ENCODE measurements at places on chromosomes 4 and X.

DNA sequence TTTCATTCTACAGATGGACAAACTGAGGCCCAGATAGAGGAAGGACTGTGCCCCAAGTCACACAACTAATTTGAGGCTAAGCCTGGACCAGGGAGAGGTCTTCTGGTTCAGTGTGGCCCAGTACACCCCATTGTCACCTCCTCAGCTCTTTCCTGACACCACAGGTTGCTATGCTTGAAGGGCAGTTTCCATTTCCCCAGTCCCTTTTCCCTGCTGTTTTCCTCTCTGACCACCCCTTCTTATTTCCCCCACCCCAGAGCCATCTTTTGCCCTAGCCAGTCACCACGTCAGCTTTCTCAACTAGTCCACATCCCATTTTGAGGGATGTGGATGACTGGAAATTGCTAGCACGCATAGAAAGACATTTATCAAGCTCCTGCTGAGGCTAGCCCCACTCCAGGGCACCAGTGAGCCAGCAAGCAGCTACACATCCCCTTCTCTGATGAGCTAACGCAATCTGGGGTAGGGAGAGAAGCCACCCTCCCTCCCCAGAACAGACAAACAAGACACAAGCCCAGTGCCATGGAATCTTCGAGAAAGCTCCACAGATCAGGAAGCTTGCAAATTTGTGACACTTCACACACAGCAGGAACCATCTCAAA, 1.3 kb downstream of the GABRE start:
- H3K36me3 ChIP-seq: peaks cover 23% of the 10 kb centered on the region
- DNase-seq: peak; percentile 39
- H3K27me3 ChIP-seq: no peaks in the 10 kb centered on the region
- peaks cover 35% of the 10 kb centered on the region for H3K4me1 ChIP-seq
- H3K27ac ChIP-seq: peak overlapping the region; percentile 73

GRCh38 chr4:54929459-54929858, 195.9 kb downstream of the KDR start:
- H3K4me3 ChIP-seq: no peak overlapping the region
- H3K36me3 ChIP-seq: no peaks in the 10 kb centered on the region
- H3K27me3 ChIP-seq: no peaks in the 10 kb centered on the region
- peaks cover 15% of the 10 kb centered on the region for H3K4me1 ChIP-seq
- no peak overlapping the region for H3K27ac ChIP-seq
- no peak for DNase-seq

- no peak overlapping the region for H3K4me3 ChIP-seq
- H3K36me3 ChIP-seq: no peaks in the 10 kb centered on the region
- peaks cover 7% of the 10 kb centered on the region for H3K4me1 ChIP-seq
- H3K27me3 ChIP-seq: peaks cover 18% of the 10 kb centered on the region
Observed at GRCh38 chrX:22800360-22800759, 199.4 kb upstream of the DDX53 start.

DNA sequence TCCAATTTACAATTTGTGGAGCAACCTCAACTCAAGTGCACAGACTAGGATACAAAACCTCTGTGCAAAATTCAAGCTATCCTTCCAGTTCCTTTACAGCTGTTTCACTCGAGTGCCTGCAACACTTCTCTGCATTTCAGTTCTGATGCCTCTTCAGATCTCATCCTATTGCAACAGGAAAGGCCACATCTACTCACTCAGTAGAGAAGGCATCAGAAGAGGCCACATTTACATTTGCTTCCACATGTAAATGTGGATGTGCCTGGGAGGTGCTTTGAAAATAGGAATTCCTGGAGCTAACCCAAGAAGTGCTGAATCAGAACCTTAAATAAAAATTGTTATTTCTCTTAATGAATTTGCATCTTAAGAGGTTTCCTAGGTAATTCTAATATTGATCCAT, 45.8 kb upstream of the SERTM2 start:
- no peaks in the 10 kb centered on the region for H3K4me1 ChIP-seq
- DNase-seq: no peak
- peaks cover 45% of the 10 kb centered on the region for H3K27me3 ChIP-seq
- no peak overlapping the region for H3K27ac ChIP-seq

GRCh38 chr4:119659576-119659975, 31.0 kb upstream of the PDE5A start:
- H3K27ac ChIP-seq: no peak overlapping the region
- DNase-seq: no peak
- H3K4me3 ChIP-seq: no peak overlapping the region

DNA sequence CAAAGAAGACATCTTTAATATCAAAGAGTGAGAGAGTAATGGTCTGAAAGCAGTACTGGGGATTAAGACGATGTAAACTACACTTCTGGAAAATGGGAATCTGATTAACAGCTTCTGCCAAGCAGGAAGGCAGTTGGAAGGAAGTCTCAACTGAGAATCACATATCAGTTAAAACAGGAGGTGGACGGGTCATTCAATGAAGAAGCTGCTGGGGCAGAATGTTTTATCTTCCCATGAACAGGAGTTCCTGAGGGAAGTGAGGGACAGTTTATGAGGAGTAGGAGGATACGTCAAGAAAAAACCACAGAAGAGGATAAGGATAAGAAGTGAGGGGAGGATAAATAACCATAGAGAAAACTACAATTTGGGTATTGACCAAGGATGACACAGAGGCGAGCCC, 38.7 kb upstream of the MAGEA10 start:
- DNase-seq: no peak
- H3K27ac ChIP-seq: no peak overlapping the region
- no peak overlapping the region for H3K4me3 ChIP-seq

GRCh38 chr4:52358883-52359321, 300.2 kb downstream of the USP46 start:
- no peaks in the 10 kb centered on the region for H3K36me3 ChIP-seq
- no peak for DNase-seq
- no peak overlapping the region for H3K27ac ChIP-seq

- no peak overlapping the region for H3K4me3 ChIP-seq
- DNase-seq: no peak
- H3K27me3 ChIP-seq: no peaks in the 10 kb centered on the region
- H3K36me3 ChIP-seq: no peaks in the 10 kb centered on the region
Observed at GRCh38 chr4:159420162-159421057, 317.5 kb downstream of the RAPGEF2 start.

DNA sequence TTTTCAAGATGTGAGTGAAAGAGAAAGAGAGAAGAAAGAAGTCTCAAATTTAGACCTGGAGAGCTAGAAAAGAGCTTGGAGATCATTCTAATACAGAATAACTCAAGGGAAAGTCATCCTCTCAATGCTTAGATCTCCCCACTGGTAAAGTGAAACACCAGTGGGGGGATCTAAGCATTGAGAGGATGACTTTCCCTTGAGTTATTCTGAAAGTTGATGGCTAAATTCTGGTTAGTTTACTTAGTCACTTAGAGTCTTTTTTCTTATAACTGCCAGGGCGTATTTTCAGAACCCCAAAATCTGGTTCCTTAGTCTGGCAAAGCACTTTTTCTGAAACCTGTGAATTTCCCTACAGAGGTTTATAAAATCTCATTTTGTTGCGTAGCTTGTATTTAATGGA, 198.6 kb downstream of the ARHGAP24 start:
- no peaks in the 10 kb centered on the region for H3K36me3 ChIP-seq
- H3K27ac ChIP-seq: no peak overlapping the region
- no peak overlapping the region for H3K4me3 ChIP-seq
- H3K27me3 ChIP-seq: no peaks in the 10 kb centered on the region
- no peaks in the 10 kb centered on the region for H3K4me1 ChIP-seq

DNA sequence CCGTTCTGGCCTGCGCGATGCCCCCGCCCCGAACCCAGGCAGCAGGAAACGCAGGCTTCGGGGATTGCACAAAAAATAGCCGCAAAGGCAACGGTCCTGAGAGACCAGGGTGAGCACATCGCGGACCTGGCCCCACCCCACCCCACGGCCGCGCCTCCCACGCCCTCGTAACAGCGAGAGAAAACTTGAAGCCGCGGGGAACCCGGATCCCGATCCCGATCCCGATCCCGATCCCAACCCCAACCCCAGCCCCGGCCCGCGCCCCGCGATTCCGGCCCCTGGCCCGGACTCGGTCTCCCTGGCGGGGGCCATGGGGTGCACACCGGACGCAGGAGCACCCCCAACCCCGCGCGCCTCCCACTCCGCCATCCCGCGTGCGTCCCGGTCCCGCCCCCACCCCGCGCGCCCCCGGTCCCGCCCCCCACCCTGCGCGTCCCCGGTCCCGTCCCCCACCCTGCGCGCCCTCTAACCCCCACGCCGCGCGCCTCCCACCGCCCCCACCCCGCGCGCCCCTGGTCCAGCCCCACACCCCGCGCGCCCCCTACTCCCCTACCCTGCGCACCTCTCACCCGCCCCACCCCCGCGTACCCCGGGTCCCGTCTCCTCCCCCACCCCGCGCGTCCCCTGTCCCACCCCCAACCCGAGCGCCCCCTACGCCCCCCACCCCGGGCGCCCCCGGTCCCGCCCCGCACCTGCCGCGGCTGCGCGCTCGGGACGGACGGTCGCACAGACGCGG, 29.0 kb downstream of the NOP14 start:
- H3K4me1 ChIP-seq: peaks cover 32% of the 10 kb centered on the region
- H3K36me3 ChIP-seq: peaks cover 53% of the 10 kb centered on the region
- peak overlapping the region; percentile 84 for H3K27ac ChIP-seq

GRCh38 chr4:48343551-48343950, 2.2 kb downstream of the SLAIN2 start:
- H3K27me3 ChIP-seq: no peaks in the 10 kb centered on the region
- DNase-seq: no peak
- peak overlapping the region; percentile 97 for H3K27ac ChIP-seq

- DNase-seq: no peak
- no peaks in the 10 kb centered on the region for H3K27me3 ChIP-seq
- no peak overlapping the region for H3K4me3 ChIP-seq
- no peaks in the 10 kb centered on the region for H3K36me3 ChIP-seq
- peaks cover 18% of the 10 kb centered on the region for H3K4me1 ChIP-seq
- no peak overlapping the region for H3K27ac ChIP-seq
Observed at GRCh38 chr4:40516651-40517050, 113.0 kb downstream of the RBM47 start.

DNA sequence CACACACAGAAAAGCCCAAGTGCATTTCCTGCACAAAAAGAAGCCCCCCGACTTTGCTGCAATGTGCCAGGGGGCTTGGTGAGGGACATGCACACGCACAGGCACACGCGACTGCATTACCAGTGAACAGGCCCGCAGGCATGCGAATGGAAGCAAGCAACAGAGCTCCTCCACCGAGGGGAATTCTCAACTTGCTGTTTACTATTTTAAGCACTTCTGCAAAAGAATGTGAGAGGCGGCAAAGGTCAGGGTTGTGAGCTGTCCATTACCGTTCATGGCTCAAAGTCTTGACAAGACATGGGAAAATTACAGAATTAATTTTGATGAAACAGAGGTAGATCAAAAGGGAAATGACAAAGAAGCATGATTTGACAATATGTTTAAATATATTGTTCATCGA, 342.5 kb upstream of the NOCT start:
- DNase-seq: no peak
- H3K27ac ChIP-seq: no peak overlapping the region
- H3K36me3 ChIP-seq: no peaks in the 10 kb centered on the region
- H3K4me3 ChIP-seq: no peak overlapping the region
- no peaks in the 10 kb centered on the region for H3K4me1 ChIP-seq
- H3K27me3 ChIP-seq: peaks cover 9% of the 10 kb centered on the region

DNA sequence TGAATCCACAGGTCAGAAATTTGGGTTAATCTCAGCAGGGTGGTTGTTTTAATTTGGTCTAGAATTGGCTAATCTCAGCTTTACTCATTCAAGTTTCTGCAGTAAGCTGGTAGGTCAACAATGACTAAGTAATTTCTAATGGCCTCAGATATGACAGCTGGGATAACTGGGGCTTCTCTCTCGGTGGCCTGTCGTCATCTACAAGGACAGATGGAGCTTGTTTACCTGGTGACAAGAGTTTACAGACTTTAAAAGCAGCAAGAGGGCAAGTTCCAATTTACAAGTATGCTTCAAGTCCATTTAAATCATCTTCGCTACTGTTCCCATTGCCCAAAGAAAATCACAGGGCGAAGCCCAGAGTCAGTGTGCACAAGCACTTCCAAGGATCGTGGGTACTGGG, 453.9 kb downstream of the PDHA2 start:
- H3K27me3 ChIP-seq: no peaks in the 10 kb centered on the region
- H3K4me1 ChIP-seq: no peaks in the 10 kb centered on the region
- DNase-seq: peak; percentile 5
- H3K36me3 ChIP-seq: no peaks in the 10 kb centered on the region
- H3K27ac ChIP-seq: no peak overlapping the region

DNA sequence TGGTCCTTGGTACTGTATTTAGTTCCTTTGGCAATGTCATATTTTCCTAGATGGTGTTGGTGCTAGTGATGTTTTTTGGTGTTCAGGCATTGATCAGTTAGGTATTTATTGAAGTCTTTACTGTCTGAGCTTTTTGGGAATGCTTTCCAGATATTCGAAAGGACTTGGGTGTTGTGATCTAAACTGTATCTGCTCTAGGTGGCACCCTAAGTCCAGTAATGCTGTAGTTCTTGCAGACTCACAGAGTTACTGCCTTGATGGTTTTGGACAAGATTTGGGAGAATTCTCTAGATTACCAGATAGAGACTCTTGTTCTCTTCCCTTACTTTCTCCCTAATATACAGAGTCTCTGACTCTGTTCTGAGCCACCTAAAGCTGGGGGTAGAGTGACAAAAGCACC, 513.6 kb upstream of the PITX2 start:
- no peak overlapping the region for H3K4me3 ChIP-seq
- peak; percentile 37 for DNase-seq
- no peaks in the 10 kb centered on the region for H3K4me1 ChIP-seq
- H3K27ac ChIP-seq: no peak overlapping the region

DNA sequence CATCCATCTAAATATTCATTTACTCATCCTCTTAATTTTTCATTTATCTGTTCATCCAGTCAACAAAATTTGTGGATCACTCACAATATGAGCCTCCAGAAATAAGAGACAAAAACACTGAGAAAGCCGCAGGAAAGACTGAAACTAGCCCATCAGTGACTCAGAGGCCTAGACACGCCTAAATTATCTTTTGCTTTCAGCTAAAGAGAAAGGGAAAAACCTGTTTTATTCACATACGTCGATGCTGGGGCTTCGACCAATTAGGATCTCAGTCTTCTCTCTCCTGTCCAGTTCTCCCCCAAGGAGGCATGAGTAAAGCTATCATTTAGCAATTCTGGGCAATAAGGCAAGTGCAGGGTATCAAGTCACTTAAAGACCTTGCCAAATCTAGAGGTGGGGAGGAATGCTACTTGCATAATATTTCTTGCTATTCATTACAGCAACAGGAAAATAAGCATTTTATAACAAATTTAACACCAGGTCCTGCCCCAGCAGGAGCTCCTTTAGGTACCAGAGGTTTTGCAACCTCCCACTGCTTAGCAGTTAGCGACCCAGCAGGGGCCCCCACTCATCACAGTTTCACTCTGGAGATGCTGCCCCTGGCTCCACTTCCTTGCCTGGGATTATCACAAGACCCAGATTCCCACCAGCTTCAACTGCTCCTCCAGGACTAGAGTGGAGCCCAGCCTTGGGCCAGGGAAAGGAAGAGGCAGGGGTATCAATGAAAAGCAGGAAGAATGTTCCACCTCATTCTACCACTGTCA, 30.1 kb upstream of the TMEM154 start:
- H3K27me3 ChIP-seq: no peaks in the 10 kb centered on the region
- H3K4me3 ChIP-seq: no peak overlapping the region
- peaks cover 6% of the 10 kb centered on the region for H3K4me1 ChIP-seq
- DNase-seq: peak; percentile 95

Data from MCF 10A (cell line).